ENCODE measurements at places on chromosomes 5 and 9. TPM values are rescaled to one million over a fixed set of nuclear protein-coding genes. Genes with fewer than 3 reads are reported as not detected.

Gene AK8
- total RNA-seq, result not detected

Gene FAXDC2
- 47.5 TPM for total RNA-seq

DNA sequence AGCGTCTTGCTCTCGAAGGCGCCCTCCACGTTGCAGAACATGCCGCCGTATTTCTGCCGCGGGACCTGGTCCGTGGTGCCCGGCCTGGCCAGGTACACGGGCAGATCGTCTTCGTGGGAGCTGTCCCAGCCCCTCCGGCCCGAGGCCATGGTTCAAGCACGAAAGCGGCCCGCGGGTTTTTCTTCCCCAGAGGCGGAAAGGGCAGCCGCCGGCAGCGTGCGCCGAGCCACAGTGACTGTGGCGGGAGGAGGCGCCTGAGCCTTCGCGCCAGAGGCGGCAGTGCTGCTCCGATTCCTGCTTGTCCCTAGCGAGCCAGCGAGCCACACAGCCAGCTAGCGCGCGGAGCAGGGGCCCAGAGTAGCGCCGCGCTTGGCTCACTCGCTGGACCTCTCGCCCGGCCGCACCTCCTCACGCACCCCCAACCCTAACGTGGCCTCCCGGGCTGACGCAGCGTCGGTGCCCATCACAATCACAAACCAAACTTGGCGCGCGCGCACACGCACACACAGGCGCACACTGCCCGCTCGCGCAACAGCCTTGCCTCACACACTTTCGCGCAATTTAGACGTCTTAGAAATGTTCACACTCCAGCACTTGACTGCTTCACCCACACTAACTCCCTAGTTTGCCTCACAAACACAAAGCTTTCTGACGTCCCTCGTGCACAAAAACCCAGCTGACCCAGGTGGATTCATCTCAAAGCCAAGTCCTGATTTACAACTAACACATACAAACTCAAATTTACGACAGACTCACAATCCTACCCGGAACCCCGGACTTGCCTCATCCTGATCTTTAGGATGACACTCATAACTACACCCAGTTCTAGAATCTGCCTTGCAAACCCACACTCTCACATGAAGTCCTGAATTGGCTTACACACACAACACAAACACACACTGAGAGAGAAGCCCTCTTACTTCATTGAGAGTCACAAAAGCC, at the start of gene DPYSL3:
DPYSL3 (minus strand) TSS at position 359 of the 942 bp plus-strand sequence; CDS start at position 149, 210 bp downstream.
- H3K4me3 ChIP-seq, result peak within 1 kb of the TSS; percentile 43
- peak; percentile 59 for DNase-seq
- no peaks in the 10 kb centered on the region for H3K27me3 ChIP-seq
- H3K4me1 ChIP-seq, result no peaks in the 10 kb centered on the region
- peak within 1 kb of the TSS; percentile 66 for H3K27ac ChIP-seq

Gene CXCL14
- total RNA-seq, result 24.7 TPM

- no peaks in the 10 kb centered on the region for H3K36me3 ChIP-seq
- H3K27ac ChIP-seq, result no peak overlapping the region
- H3K4me3 ChIP-seq, result no peak overlapping the region
- DNase-seq, result no peak
Observed at GRCh38 chr5:170501361-170501760, 2.5 kb upstream of the KCNIP1 start.

GRCh38 chr5:115116001-115116400, 53.7 kb downstream of the TRIM36 start:
- no peaks in the 10 kb centered on the region for H3K36me3 ChIP-seq
- no peaks in the 10 kb centered on the region for H3K27me3 ChIP-seq
- no peak overlapping the region for H3K4me3 ChIP-seq
- DNase-seq, result no peak
- H3K4me1 ChIP-seq, result no peaks in the 10 kb centered on the region

- H3K36me3 ChIP-seq, result no peaks in the 10 kb centered on the region
- H3K4me1 ChIP-seq, result peaks cover 4% of the 10 kb centered on the region
- H3K4me3 ChIP-seq, result no peak overlapping the region
- no peaks in the 10 kb centered on the region for H3K27me3 ChIP-seq
Observed at GRCh38 chr5:34597034-34598027, 58.8 kb upstream of the RAI14 start.

DNA sequence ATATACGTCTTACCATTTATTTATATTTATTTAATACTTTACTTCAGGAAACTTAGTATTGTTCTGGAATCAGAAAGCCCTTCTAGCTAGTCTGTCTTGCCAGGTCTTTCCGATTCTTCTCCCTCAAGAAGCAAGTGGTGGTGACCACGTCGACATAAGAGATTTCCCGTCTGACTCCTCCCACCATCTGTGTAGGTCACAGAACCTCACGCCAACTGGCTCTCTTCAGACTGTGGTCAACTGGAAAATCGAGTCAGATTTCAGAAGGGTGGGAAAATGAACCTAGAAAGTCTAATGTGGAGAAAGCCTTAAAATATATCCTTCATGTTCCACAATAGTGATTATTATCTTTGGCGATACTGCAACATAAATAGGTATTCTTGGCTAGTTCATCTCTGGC, 17.3 kb downstream of the THBS4 start:
- H3K4me1 ChIP-seq, result no peaks in the 10 kb centered on the region
- no peaks in the 10 kb centered on the region for H3K27me3 ChIP-seq
- DNase-seq, result no peak
- H3K36me3 ChIP-seq, result no peaks in the 10 kb centered on the region

DNA sequence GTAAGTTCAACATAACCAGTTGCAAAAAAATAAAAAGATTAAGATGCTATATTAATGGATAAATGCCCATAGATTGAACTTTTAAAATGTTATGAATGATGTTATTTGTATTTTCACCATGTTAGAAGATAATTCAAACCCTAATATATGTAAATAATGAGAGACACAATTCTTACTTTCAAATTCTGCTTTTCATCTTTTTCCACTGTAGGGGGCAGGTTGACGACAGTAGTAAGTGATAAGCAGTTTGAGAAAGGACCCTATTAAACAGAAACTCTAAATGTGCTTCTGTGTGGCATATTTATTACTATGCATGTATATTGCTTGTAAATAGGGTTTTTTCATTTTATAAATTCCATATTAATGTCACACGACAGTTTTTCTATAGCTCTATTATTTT, 591.1 kb downstream of the SEMA5A start:
- no peaks in the 10 kb centered on the region for H3K36me3 ChIP-seq
- no peak overlapping the region for H3K27ac ChIP-seq
- no peak for DNase-seq
- H3K27me3 ChIP-seq, result no peaks in the 10 kb centered on the region
- no peak overlapping the region for H3K4me3 ChIP-seq
- H3K4me1 ChIP-seq, result no peaks in the 10 kb centered on the region

Gene LCN9
- total RNA-seq, result not detected

DNA sequence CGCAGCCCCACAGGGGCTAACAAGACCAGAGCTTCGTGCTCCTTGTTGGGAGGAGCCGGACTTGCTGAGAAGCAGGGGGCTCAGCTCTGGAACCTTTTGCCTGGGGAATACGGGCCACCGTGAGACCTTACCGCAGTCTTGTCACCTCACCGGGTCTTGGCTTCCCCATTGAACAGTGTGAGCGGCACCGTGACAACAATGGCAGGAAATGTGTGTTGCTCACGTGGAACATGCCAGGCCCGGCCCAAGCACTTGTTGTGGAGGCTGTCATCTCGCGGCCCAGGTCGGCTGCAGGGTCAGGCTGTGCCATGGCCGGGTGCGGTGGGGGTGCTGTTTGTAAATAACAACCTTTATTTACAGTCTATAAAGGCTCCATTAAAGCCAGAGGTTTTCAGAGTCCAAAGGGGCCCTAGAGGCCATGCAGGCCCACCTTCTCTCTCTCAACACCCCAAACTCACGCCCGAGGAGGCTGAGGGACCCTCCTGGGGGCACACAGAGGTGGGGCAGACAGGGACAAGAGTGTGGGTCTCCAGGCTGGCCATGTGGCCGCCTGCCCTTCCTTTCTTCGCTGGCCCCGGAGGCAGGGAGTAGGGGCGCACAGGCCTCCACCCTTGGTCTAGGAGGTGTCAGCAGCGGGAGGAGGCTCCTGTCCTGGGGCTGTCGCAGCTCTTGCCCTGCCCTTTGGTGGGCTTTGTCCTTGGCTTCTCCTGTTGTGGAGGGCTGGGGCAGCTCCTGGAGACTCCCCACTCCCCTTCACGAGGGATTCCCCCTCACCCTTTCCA, 79.7 kb downstream of the TSPAN17 start:
- no peaks in the 10 kb centered on the region for H3K36me3 ChIP-seq
- no peak overlapping the region for H3K27ac ChIP-seq
- no peak overlapping the region for H3K4me3 ChIP-seq
- DNase-seq, result no peak
- no peaks in the 10 kb centered on the region for H3K4me1 ChIP-seq

DNA sequence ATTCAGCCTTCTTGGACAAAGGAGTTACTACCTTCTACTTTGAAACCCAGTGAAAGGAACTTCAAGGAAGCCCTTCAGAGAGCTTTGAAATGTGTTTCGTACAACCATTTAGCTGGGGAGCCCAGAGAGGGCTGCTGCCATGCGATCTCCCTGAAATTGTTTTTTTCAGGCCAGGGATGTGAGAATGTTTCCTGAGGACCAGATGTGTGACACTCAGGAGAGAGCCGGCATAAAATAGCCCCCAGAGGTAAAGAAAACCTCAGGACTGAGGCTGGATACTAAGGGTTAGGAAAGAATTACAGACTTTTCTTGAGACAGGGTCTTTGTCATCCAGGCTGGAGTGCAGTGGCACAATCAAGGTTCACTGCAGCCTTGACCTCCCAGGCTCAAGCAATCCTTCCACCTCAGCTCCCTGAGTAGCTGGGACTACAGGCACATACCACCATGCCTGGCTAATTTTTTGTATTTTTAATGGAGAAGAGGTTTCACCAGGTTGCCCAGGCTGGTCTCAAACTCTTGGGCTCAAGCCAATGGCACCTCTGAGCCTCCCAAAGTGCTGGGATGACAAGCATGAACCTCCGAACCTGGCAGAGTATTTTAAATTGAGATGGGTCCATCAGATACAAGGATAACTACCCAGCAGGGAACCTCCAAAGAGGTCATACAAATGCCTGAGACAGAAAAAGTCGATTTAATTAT, 8.4 kb downstream of the RPL37 start:
- no peak for DNase-seq
- no peaks in the 10 kb centered on the region for H3K4me1 ChIP-seq
- no peak overlapping the region for H3K27ac ChIP-seq
- H3K27me3 ChIP-seq, result no peaks in the 10 kb centered on the region
- peaks cover 53% of the 10 kb centered on the region for H3K36me3 ChIP-seq

GRCh38 chr9:36867241-36867640, 166.8 kb downstream of the PAX5 start:
- peak; percentile 16 for DNase-seq
- no peaks in the 10 kb centered on the region for H3K36me3 ChIP-seq
- H3K4me3 ChIP-seq, result no peak overlapping the region
- no peaks in the 10 kb centered on the region for H3K27me3 ChIP-seq

DNA sequence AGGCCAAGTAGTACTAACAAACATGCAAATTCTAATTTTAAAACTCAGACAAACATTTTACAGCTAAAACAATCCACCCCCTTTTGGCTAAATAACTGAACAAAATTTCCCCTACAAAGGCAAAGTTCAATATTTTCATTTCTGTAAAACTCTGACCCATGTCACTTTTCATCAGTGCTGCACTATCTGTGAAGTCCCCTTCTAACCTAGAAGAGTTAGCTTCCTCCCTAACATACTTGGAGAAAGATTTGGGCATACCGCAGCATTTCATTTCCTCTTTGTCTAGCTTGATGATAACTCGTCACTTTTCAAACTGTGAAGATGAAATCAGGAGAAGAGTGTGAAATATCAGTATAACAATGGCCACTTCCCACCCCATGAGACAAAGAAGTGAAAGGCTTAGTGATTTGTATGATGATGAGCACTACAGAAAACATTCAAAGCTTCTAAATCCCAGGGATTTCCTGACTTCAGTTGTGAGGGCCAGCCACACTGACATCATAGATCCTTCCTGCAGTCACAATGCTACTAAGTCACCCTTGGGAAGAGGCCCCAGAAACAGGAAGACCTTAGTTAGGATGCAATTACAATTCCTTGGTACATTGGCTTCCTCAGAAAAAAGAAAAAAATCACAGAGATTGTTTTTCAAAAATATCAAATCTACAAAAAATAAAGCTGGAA, at the start of gene FAM81B:
FAM81B (plus strand) TSS at position 555 of the 681 bp plus-strand sequence; CDS start at position 579, 24 bp downstream.
- H3K36me3 ChIP-seq, result no peaks in the 10 kb centered on the region
- H3K27ac ChIP-seq, result no peak within 1 kb of the TSS
- DNase-seq, result no peak
- H3K4me3 ChIP-seq, result no peak within 1 kb of the TSS
- H3K27me3 ChIP-seq, result no peaks in the 10 kb centered on the region
- H3K4me1 ChIP-seq, result no peaks in the 10 kb centered on the region
